ENCODE measurements at places on chromosomes 7 and 10.
A peak's percentile ranks its signal among the peaks of the same experiment; 100 is the strongest.

GRCh38 chr10:4013651-4014121, 228.7 kb upstream of the KLF6 start:
- no peak for DNase-seq

- no peak for DNase-seq
Measured at GRCh38 chr7:93574269-93574645, 267 bp downstream of the CALCR start.

- no peak for DNase-seq
Measured at GRCh38 chr10:61406736-61407135, 46.4 kb downstream of the TMEM26 start.

DNA sequence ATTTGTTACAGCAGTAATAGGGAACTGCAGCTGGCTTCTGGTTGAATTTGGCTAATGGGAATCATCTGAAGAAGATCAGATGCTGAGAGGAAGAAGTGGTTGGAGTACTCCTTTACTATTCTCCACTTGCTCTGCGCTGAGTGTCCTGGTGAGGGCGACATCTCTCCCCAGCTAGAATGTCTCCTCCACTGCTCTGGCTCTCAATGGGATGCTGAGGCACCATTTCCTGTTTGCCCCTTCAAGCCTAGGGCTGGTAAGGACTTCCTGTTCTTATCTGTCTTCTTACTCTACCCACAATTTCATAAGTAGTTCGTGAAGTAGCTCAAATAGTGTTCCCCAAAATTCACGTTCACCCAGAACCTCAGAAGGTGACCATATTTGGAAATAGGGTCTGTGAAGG, 43.2 kb upstream of the TES start:
- no peak for DNase-seq

DNA sequence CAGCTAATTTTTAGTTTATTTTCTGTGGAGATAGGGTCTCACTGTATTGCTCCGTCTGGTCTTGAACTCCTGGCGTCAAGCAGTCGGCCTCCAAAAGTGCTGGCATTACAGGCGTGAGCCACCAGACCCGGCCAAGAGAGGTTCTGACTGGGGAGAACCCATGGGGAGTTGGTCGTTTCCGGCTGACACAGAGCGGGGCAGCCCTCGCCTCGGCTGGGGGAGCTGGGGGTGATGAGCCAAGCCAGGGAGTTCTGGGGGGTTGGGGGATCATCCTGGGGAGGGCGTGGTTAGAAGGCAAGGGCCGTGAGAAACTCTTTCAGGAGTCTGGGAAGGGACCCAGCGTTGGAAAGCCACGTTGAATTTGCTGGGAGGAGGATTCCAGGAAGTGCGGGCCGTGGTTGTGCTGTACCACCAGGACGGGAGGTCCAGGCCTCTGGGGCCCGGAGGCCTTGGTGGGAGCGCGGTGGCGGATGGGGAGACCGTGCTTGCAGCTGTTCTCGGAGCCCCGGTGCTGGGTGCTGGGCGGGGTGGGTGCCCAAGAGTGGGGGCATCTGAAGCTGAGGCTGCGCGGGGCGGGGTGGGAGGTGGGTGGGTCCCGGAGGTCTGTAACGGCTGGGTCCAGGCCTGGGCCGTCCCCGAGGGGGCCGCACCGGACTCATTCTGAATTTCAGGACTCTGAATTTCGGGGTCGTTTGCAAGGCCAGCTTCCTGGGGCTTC, 8.4 kb upstream of the ZNF853 start:
- DNase-seq, result no peak

DNA sequence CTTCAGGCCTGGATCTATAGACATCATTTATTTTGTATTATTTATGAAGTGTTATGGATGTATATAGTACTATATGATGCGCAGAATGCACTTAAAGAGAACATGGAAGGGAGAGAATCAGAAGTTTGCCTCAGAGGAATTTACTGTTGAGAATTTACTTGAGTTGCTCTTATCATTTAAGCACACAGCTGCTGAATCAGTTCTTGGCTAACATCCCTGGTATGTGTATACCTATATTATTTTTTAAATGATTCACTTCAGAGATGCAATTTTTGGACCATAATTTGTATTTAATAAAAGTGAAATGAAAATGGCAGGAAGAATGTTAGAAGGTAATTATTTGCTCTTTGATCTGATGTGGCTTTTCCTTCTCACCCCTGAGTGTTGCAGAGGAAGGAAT, 191.6 kb downstream of the BICC1 start:
- peak; percentile 38 for DNase-seq

GRCh38 chr7:39605087-39605486, 18.3 kb upstream of the RALA start:
- peak; percentile 60 for DNase-seq

GRCh38 chr10:24894309-24894708, 58.1 kb downstream of the PRTFDC1 start:
- DNase-seq, result peak; percentile 89

DNA sequence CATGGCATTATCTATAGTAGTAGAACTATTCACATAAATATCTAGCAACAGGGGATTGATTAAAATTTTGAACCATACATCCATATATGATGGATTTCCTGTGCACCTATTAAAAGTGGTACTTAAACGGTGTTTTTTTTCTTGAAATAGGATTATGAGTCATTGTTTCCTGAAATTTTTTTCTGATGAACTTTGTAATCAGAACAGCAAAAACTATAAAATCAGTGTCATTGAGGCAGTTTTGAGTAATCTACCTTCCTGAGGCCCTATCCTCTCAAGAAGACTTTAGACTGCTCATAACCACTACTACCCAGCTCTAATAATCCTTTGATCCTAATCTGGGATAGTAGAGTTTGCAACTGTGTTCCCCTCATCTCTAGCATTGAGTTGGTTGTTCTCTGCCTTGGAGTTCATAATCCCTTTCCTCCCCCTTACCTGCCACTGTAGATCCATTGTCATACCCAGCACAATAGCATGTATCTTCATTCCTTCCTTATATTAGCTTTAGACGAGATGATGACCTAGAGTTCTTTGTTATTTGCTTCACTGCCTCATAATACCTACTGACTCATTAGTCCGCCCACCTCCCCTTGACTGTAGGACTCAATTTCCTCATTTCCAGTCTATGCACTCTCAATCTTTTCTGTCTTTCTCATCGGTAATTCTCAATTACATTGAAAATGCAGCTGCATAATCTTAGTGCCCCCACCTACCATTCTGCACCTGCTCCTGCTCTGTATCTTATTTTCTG, 133.4 kb downstream of the LRRC4 start:
- DNase-seq, result peak; percentile 28

GRCh38 chr7:55084307-55084706, 65.5 kb downstream of the EGFR start:
- DNase-seq, result no peak

- DNase-seq, result no peak
Measured at GRCh38 chr7:2009541-2010001, 223.2 kb downstream of the MAD1L1 start.

- no peak for DNase-seq
Measured at GRCh38 chr7:6269527-6269926, 2.9 kb downstream of the CYTH3 start.

DNA sequence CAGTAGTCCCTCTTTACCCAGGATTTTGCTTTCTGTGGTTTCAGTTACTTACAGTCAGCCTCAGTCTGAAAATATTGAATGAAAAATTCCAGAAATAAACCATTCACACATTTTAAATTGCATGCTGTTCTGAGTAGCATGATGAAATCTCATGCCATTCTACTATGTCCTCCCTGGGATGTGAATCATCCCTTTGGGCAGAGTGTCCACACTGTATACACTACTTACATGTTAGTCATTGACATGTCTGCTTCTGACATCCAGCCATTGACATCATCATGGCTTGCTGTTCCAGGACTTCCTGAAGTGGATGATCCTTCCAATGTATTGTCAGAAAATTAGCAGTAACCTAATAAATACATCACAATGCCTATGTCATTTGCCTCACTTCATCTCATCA, 34.6 kb upstream of the MALRD1 start:
- no peak for DNase-seq

- DNase-seq, result peak; percentile 11
Measured at GRCh38 chr7:115346685-115347084, 424.8 kb downstream of the MDFIC start.

- peak; percentile 73 for DNase-seq
Measured at GRCh38 chr10:69866688-69867461, 65.2 kb downstream of the COL13A1 start.

DNA sequence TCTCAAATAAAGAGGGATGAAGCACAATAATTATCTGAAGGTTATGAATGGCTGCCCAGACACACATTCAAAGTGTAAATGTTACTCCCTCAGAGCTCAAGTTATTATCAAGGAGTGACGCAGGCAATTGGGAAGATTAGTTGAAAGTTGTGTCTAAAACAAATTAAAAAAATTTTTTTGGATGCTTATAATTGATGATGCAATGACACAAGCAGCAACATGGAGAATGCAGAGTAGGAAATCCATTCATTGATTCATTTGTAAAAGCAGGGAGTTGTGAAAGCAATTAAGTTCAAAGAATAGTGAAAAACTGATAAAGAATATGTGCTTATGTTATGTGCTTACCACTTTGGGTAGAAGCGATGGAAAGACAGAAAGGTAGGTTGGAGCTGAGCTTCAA, 120.4 kb downstream of the CDK6 start:
- DNase-seq, result no peak

DNA sequence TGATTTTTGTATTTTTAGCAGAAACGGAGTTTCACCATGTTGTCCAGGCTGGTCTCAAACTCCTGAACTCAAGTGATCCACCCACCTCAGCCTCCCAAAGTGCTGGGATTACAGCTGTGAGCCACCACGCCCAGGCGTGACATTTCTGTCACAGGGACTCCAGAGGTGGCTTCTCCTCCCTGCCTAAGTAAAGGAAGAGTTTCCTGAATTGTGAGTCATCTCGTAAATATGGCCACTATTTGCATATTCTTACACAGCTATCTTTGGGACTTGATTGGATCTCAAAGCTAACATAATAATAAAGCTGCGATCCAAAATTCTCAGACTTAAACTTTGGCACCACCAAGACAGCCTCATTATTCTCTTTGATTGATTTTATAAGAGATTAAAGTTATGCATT, 50.1 kb downstream of the ADARB2 start:
- DNase-seq, result no peak

- no peak for DNase-seq
Measured at GRCh38 chr7:6653071-6654003, 16.2 kb downstream of the ZNF316 start.

DNA sequence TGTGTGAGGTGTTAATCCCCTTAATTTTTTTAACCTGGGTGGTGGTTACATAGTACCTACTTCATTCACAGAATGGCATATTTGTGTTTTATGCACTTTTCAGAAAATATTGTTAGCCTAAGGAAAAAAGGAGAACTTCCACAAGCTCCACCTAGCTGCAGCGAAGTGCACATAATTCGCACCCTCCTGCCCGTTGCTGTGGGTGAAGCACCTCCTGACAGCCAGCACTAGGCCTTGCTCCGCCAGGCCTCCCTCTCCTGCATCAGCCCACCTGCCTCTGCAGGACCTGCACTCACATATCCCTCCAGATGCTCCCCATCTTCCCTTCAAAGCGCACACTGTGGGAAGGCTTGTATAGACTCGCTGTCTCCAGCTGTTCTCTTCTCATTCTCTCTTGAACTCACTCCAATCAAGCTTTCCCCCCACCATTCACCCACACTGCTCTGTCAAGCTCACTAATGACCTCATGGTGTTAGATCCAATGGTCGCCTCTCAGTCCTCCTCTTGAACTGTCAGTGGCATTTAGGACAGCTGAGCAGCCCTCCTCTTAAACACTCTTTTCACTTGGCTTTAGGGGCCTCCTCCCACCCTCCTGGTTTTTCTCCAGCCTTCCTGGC, 20.7 kb upstream of the GRID1 start:
- no peak for DNase-seq

DNA sequence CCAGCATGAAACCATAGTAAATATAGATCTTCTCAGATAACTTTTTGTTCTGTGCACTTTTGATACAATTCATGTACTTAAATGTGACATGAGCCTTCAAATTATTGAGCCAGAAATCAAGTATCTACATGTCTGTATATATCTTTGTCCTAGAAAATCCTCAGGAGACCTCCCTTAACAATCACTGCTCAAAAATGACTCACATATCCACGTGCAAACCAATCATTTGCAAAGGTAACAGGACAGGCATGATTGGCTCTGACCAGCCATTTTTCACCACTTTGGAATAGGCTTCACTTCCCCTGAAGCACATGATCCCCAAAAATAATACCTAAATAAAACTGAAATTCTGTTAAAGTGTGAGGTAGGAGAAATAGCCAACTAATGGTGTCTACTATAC, 902.5 kb downstream of the PCDH15 start:
- DNase-seq, result no peak

DNA sequence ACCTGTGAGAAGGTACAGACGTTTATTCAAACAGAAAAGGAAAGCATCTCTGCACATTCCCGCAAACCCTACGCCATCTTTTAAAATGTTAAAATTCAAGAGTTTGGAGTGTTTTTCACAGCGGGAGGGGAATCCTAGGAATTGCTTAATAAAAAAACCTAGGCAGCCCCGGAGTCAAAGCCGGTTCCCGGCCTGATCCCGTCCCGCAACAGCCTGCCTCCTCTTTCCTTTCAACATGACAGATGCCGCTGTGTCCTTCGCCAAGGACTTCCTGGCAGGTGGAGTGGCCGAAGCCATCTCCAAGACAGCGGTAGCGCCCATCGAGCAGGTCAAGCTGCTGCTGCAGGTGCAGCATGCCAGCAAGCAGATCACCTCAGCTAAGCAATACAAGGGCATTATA, 123.0 kb upstream of the VSTM2A start:
- no peak for DNase-seq

DNA sequence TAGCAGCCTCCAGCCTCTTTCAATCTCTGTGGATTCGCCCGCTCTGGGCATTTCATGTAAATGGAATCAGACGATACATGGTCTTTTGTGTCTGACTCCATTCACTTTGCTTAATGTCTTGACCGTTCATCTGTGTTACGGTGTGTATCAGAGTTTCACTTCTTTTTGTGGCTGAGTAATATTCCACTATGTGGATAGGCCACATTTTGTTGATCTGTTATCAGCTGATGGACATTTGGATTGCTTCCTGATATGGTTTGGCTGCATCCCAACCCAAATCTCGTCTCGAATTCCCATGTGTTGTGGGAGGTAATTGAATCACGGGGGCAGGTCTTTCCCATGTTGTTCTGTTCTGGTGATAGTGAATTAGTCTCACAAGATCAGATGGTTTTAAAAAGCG, 109.0 kb downstream of the LHPP start:
- DNase-seq, result no peak

GRCh38 chr7:5396999-5397663, 26.5 kb downstream of the TNRC18 start:
- DNase-seq, result no peak
